ENCODE measurements at places on chromosomes 12 and 14.

DNA sequence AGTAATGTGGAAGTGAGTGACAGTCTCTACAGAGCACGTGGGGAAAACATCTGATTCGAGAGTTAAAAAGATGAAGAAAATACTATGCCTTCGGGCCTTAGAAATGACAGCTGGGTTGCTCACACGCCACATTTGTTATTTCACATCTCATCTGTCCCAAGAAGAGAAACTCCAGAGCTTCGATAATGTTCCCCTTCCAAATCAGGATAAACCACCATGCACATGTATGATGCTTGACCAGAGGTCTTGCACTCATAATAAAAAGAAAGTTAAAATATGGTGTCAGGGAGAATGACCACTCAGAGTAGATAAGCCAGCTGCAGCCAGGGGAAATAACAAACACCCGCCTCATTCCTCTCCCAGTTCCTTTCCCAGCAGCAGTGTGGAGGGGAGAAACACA lies 34.6 kb downstream of the NIN start:
- DNase-seq: no peak

GRCh38 chr12:95393191-95393790 lies 80.7 kb upstream of the METAP2 start:
- no peak for DNase-seq

GRCh38 chr14:103317251-103317650 lies 16.8 kb upstream of the EIF5 start:
- DNase-seq: no peak

GRCh38 chr14:85529803-85530574 lies at the start of gene FLRT2:
Gene FLRT2, plus strand, starts transcription at chr14:85530144. Its CDS starts 91,371 bp downstream, at chr14:85621515.
- no peak for DNase-seq

DNA sequence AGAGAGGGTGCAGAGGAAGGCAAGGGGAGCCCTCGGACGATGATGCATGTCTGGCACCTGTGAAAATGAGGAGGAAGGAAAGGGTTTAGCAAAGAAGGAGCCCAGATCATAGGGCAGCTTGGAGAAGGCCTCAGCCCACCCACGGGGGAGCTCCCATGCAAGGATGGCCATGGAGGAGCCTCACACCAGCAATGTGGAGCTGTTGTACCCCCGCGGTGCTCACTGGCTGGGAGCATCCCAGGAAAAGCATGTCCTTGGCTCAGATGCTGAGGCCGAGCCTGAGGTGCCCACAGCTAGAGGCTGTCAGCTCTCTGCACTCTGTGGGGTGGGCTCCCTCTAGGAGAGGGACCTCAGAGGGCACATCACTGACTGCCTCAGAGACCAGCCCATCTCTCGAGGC lies 622.6 kb downstream of the AACS start:
- DNase-seq: no peak

- no peak for DNase-seq
These were observed 45.8 kb upstream of the LALBA start for GRCh38 chr12:48615681-48616080.

DNA sequence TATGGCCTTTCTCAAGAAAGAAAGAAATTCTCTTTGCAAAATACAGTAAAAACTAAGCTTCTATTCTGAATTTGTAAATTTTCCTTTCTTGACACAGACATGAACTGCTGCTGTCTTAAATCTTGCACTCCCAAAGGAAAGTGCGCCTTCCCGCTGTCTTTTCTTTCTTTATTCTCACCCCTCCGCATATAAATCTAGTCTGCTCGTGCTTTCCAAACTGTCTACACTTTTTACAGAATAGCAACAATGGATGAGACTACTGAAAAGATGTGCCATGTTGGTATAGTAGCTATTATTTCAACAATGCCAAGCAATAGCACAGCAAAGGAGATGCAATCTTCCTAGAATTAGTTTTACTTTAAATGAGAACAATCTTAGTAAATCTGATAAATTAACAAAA lies 328.8 kb upstream of the PDE3A start:
- DNase-seq: no peak

DNA sequence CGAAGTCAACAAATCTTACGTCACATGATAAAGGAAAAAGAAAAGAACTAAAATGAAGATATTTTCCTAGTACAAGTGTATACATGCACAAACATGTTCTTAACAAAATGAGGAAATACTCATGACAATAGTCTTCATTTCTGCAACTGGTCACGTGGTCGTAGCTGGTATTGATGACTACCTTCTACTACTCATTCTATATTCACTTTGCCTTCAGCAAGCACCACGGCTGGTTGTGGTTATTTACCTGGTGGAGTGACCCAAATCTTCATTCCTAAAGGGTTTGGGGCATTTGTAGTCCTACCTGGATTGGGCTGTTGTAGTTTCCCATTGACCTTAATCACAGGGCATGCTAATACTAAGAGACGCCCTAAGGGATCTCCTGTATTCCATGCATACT lies 51.2 kb downstream of the FIGNL2 start:
- no peak for DNase-seq

GRCh38 chr14:91246051-91246852 lies 1.7 kb upstream of the GPR68 start:
- DNase-seq: no peak

- no peak for DNase-seq
These were observed 10.3 kb downstream of the ACVR1B start for GRCh38 chr12:51961834-51962233.

GRCh38 chr12:6563448-6564050 lies 4.5 kb downstream of the NOP2 start:
- DNase-seq: peak; percentile 53

GRCh38 chr12:118706437-118706836 lies 274.9 kb upstream of the SRRM4 start:
- DNase-seq: no peak

GRCh38 chr14:50528000-50528399 lies 4.4 kb downstream of the MAP4K5 start:
- DNase-seq: no peak

GRCh38 chr14:33777681-33778080 lies 173.2 kb downstream of the EGLN3 start:
- no peak for DNase-seq

- DNase-seq: no peak
These were observed 25.9 kb downstream of the UBE2N start for GRCh38 chr12:93415723-93416464.

DNA sequence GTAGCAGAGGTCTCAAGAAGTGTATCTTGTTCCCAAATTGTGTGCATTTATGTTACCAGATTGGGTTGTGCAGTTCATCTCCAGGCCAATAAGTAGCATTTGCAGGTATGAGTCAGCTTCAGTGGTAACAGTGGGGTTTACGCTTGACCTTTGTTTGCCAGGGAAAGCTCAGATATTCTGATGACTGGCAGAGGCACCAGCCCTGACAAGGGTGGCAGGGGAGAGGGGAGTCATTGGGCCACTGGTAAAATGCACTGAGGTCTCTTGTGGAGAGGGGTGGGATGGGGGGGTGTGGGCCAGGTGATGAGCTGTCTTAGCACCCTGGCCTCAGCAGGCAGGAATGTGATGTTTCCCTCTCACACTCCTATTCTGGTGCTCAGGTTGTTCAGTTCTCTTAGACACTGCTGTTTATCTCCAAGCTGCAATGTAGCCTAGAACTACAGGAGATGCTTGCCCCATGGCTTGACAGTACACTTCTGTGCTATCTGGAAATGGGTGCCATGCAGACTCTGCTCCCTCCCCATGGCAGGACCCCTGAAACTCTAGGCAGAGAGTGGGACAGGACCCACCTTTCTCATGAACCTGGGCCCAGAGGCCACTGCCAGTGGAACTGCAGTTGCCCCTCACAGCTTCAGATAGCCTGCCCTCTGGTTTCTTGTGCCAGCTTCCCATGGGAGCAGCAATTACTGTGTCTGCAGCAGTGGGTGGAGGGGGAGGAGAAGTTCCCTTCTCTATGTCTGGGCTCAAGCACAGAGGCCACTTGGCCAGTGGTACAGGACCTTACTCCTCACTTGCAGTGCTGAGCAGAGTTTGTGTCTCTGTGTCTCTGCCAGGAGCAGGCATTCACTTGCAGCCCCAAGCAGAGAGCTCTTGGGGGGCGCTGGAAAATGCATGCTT lies 31.9 kb downstream of the USP15 start:
- no peak for DNase-seq

DNA sequence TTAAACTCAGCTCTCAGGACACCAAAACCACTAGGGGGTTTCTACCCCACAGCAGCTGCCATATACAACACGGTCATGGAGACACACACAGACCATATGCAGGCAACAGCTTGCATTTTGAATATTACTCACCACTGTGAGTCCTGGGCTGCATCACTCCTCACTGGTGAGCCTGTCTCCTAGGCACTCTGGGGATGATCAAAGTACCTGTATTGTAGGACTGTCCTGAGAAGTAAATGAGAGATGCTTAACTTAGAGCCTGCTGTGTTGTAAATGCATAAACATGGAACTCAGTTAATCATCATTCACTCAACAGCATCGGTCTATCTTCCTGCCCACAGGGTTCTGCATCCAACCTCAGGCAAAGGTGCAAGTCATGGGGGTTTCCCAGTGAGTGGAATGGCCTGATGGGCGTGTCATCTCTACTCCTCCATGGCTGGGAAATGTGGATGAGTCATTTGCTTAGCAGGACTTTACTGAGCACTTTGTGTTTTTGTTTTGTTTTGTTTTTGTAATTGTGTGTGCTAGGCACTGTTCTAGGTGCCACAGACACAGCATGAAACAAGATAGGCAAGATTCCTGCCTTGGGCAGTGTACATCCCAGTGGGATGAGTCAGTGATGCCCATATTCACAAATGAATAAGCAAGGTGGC lies 1141.2 kb upstream of the TMEM132C start:
- no peak for DNase-seq

- DNase-seq: no peak
These were observed 372.2 kb downstream of the GXYLT1 start for GRCh38 chr12:41772478-41772877.

GRCh38 chr14:70642303-70643235 lies 853 bp downstream of the TTC9 start:
- DNase-seq: no peak

DNA sequence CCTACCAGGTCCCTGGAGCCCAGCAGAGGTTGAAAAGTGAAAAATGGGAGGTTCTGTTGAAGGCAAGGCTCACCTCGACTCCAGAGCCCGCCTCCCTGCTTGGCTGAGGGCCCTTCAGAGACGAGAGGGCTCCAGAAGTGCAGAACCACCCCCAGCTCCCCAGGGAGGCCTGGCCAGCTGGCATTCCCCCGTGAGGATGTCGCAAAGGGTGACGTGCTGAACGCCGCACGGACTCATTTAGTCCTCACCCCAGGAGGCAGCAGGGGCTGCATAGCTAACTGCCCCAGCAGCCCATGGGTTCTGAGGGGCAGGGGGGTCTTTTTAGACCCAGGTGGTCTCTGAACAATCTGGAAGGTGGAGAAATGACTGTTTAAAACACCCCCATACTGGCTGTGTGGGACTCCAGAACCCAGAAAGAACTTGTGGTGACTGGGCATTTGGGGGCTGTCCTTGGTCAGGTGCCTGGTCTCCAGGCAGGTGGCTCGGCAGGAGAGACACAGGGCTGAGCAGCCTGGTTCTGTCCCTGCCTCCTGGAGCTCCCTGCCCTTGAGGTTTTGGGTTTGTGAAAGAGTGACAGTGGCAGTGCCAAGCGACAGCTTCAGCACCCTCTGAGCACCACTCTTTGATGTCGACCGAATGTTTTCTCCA lies 32.0 kb downstream of the ANAPC7 start:
- DNase-seq: no peak

DNA sequence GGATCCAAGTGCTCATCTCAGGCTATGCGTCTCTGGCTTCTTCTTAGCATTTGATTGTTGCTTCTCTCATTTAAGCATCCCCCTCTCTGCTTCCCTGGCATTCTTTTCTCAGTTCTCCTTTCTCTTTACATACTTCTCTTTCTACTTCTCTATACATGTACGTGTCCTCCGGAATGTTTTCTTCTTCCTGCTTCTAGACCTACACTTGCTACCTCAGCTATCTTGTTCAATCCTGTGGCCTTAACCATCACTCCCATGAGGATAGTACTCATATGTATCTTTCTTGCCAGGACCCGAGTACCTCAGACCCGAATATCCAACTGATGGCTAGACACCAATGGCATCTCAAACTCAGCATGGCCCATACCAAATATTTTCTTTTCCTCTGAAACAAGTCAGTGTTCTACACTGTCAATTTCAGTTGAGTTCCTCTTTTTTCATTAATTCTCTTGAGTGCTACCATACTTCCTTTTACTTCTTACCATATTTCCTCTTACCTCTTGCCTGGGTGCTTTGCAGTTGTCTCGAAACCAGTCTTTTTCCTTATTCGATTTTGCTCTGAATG lies 115.1 kb upstream of the SLC38A2 start:
- no peak for DNase-seq

- no peak for DNase-seq
These were observed 37.1 kb upstream of the LMNTD1 start for GRCh38 chr12:25590011-25590721.

DNA sequence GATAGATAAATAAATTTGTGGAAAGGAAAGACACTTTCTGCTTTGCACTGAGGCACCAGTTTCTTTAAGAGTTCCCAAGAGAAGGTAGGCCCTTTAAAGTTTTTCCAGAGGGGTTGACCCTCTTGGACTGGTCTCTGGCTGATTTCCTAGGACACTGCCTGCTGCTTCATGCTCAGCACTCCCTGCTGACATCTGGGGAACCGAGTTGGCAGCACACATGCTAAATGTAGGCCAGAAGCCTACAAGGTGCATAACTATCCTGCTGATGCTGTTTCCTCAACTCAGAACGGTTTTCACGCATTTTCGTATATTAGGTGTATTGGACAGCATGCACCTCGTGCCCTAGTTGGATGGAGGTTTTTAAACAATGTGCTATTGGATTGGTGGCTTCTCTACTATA lies 887.2 kb upstream of the SEL1L start:
- no peak for DNase-seq

DNA sequence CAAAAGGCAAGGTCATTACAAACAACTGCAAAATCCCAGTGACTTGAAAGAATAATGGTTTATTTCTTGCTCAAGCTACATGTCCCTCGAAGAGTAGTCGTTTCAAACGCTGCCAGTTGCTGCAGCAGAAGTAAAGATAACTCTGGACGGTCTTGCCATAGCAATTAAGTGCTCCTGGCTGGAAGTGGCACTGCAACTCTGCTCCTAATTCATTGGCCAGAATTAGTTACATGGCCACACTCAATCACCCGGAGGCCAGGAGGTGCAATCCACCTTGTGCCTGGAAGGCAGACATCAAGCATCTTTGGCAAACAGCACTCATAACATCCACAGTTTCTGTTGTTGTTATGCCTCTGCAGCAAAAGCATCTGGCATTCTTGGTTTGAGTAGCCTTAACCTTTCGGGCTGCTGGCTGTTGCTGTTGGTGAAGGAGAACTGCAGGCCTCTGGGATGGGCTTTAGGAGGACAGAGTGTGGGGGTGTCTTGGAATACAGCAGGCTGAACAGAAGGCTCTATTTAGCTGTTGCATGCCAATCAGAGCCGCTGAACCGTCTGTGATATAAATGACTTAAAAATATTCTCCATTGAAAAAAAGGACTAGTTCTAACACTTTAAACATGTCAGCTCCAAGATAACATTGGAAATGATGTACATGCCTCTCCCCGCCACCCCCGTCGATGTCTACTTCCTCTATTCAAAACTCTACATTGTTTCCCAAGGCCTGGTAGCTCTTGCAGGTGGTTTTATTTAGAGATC lies 123.5 kb upstream of the DYRK2 start:
- DNase-seq: no peak

GRCh38 chr12:107402041-107403022 lies 283.3 kb upstream of the PWP1 start:
- peak; percentile 31 for DNase-seq

GRCh38 chr12:63843254-63843720 lies 1.2 kb upstream of the SRGAP1 start:
- DNase-seq: no peak
